ENCODE measurements at places on chromosomes 2 and 18.

DNA sequence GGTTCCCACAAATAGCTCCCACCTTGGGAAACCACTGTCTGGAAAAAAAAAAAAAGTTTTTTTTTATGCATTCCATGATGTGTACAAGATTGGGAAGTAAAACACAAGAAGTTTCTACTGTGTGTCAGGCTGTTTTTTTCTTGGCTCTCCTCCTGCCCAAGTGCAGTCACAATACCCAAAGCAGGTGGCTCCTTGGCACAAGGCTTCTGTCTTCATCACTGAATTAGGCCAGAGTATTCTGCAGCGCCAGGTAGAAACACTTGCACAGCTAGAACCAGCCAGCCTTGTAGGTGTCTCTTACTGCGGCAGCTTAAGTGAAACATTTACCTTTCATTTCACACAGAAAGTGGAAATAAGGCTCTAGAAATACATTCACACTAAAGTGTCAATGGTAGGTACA, 23.8 kb upstream of the MAL start:
- no peak for DNase-seq

- DNase-seq, result no peak
Measured at GRCh38 chr2:124165698-124166097, 140.6 kb downstream of the CNTNAP5 start.

GRCh38 chr2:21658907-21659477, 535.2 kb downstream of the TDRD15 start:
- no peak for DNase-seq

DNA sequence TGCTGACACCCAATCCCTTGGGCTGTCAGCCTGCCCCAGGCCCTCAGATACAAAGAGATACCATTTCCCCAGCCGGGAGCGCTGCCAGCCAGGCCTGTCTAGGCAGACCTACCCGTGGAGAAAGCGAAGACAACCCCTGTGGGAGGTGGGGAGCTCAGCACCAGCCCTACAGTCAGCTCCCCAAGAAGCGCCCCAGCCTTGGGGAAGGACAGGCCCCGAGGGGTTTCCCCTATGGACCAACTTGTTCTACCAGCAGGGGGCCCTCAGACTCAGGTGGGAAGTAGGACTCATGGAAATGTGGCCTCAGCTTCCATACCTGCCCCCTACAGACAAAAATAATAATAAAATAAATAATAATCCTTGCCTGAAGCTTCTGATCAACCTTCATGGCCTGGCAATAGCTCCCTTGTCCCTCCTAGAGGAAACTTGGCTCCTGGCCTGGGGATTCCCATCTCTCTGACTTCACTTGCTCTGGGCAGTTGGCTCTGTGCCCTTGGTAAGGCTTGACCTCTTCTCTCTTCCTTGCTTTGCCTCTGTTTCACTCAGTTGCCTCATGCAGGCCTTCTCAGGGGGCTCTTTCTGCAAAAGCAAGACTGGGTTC, 7.0 kb downstream of the SLC35F6 start:
- DNase-seq, result no peak

DNA sequence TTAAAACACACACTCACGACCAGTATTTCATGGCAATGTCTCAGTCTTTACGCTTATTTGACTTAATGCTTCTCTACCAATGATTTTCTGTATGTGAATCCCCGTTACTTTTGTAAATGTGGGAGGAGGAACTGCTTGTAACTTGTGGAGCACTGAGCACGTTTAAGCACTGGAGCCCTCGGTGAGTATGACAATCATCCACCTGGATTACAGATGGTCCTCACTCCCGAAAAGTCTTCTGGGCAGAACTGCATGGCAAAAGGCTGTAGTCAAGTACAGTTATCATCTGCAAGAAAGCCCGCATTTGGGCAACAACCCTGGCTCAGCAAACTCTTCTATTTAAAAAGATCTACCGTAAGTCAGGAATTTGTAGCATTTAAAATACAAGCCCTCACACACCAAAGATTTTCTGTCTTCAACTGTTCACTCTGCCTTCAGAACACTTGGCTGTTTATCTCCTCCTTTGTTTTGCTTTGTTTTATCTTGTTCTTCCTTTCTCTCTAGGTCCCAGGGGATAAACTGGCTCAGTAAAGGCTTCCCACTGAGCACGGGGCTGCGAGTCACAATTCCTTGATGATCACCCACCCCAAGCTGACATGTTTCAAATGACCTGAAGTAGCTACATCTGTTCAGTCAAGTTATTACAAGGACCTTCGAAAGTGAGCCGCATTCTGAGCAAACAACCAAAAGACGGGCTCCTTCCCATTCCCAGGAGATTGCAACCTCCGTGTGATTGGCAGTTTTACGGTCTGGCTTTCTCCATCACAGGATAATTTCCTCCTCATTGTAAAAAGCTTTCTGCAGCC, 102.2 kb downstream of the DLGAP1 start:
- DNase-seq, result no peak

DNA sequence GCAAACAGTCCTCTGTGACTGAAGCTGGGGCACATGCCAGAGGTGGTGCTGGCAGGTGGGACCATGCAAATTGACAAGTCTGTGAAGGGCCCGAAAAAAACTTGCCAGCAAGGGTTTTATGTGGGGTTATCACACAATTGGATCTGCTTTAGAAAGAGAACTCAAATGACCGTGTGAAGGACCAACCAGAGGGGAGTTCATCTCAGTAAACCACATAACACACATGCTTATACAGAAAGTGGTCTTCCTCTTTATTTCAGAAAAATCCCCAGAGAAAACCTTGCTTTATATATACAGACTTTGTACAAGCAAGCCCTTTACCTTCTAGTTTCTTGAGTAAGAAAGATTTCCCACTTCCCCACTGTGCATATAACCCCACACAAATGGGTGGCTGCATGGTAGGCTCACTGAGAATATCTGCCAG, 46.7 kb downstream of the KIDINS220 start:
- DNase-seq, result no peak

- DNase-seq, result no peak
Measured at GRCh38 chr2:44450806-44451205, 89.1 kb downstream of the CAMKMT start.

DNA sequence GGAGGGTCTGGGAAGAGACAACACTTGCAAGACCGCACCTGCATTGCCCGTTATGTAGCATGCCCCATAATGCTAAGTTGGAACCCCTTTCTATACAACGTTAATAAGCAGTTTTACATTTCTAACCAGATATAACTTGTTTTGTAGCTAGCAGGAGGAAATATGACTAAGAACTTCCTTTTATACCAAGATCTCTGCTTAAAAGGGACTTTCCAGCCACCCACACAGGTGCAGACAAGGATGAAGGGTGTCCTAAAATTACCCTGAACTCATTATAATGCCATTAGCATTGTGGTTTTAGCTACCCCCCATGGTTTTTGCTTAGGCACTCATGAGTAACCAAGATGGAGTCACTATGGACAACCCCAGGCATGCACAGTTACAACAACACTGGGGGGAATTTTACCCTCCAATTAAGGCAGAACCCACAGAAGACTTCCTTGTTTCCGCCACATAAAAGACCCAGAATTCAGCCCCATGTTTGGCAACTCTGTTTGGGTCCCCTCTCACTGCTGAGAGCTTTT, 362.8 kb downstream of the CBLN2 start:
- no peak for DNase-seq

DNA sequence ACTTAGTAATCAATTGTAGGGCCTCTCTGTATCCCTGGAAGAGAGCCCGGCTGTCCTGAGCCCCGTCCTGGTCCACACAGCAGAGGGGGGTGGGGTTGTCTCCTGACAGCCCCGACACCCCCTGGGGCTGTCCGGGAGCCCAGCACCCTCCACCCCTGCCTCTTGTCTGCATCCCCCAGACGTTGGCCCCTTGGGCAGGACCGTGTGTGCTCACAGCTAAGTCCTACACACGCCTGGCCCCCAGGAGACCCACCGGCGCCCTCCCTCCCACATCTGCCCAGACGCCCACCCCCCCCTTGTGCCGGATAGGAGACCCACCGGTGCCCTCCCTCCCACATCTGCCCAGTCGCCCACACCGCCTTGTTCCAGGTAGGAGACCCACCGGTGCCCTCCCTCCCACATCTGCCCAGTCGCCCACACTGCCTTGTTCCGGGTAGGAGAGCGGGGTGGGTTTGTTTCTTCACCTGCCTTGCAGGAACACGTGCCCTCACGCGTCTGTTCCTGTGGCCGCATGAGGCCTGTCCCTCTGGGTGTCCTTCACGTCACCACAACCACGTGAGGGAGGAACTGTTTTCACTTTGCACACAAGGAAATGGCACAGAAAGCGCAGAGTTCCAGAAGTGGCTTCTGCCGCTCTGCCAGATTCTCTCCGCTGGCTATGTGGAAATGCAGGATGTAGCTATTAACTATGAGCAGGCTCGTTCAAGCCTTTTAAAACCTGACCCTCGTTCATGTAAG, 61.1 kb upstream of the NFATC1 start:
- no peak for DNase-seq

DNA sequence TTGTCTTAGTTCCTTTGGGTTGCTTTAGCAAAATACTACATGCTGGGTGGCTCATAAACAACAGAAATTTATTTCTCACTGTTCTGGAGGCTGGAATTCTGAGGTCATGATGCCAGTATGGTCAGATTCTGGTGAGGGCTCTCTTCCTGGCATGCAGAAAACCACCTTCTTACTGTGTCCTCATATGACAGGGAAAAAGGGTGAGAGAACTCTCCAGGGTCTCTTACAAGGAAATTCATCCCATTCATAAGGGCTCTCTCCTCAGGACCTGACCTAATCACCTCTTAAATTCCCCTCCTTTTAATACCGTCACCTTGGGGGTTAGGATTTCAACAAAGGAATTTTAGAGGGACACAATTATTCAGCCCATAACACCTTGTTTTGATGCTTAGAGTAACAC, 243.1 kb upstream of the TNP1 start:
- DNase-seq, result no peak

GRCh38 chr2:84811839-84812431, 68.9 kb downstream of the TRABD2A start:
- DNase-seq, result no peak

DNA sequence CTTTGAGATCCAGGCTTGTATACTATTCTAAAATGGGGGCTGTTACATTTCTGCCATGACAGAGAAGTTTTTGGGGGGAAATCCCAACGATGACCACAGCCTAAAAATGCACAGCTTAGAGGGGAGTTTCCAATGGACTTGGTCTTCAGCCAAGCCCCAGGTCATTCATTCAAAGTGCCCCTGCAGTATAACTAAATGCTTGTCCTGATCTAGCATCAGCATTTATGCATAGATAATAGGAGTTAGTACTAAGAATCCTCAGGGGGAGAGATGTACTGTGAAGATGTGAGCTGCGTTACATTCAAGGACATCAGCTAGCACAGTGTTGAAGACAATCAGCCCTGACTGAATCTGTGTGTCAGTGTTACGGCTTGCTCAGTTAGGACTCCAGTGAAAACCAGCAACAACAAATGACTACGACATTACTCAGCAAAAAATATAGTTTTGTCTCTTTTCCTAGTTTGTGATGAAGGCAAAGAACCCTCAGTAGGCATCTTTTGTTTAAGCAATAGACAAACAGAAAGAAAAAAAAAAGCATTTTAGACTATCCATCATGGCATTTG, 160.9 kb downstream of the ZEB2 start:
- no peak for DNase-seq

DNA sequence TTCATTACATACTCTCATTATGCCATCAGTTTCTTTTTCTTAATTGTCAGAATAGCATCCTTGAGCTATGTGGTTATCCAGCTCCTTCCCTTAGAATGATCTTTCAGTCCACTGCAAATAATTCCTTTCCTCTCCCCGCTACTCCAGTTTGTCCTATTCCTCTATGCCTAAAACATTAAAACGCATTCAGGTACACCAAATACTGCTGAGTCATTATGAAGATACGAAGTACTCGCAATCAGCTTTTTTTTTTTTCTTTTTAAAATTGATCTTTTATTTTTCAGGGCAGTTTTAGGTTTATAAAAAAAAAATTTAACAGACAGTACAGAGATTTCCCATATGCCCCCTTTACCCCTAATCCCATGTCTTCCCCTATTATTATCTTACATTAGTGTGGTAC, 164.8 kb upstream of the TMEM200C start:
- DNase-seq, result no peak
